ENCODE measurements at places on chromosomes 16 and 17.
A peak's percentile ranks its signal among the peaks of the same experiment; 100 is the strongest.

DNA sequence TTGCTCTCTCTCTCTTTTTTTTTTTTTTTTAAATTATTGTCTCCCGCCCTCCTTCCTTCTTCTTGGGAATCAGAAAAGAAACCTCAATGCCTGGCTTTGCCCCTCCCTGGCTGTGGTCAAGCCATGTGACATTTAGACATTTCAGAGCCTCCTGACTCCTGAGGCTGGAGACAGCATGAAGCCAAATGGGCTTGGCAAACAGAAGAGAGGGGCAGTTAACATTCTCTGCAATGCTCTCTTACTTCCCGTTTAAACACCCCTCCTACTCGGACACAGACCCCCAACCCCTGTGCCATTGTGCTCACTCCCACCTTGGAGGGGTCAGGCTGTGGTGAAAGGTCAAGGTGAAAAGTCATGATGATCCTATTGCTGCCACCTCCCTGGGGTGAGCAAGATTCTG lies 14.7 kb upstream of the MEOX1 start:
- peaks cover 9% of the 10 kb centered on the region for H3K27me3 ChIP-seq
- H3K27ac ChIP-seq, result no peak overlapping the region
- peaks cover 17% of the 10 kb centered on the region for H3K4me1 ChIP-seq
- no peaks in the 10 kb centered on the region for H3K36me3 ChIP-seq
- H3K4me3 ChIP-seq, result no peak overlapping the region

- no peaks in the 10 kb centered on the region for H3K36me3 ChIP-seq
- no peaks in the 10 kb centered on the region for H3K4me1 ChIP-seq
- no peak overlapping the region for H3K4me3 ChIP-seq
- no peak overlapping the region for H3K27ac ChIP-seq
These were observed 88.4 kb upstream of the ATF7IP2 start for GRCh38 chr16:10297341-10298006.

- H3K4me1 ChIP-seq, result peaks cover 27% of the 10 kb centered on the region
- H3K27me3 ChIP-seq, result no peaks in the 10 kb centered on the region
- DNase-seq, result no peak
- H3K27ac ChIP-seq, result no peak overlapping the region
- H3K36me3 ChIP-seq, result peaks cover 55% of the 10 kb centered on the region
These were observed 18.8 kb downstream of the TELO2 start for GRCh38 chr16:1511662-1512569.

DNA sequence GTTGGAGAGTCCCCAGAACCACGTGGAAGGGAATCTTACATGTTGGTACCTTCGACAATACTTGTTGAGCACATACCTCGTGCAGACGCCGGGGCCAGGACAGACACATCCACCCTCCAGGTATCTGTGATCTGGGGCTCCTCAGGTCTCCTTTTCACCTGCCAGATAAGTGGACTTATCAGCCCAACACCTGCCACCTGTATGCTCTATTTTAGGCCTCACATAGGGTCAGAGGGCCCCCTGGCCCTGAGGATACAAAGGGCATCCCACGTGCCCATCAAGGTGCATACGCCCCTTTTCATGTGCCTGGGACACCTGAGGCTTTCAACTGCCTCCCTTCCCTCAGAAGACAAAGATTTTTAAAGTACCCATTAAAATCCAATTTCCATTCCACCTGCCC lies 212.7 kb downstream of the MRTFB start:
- no peak for DNase-seq
- no peak overlapping the region for H3K27ac ChIP-seq
- H3K36me3 ChIP-seq, result no peaks in the 10 kb centered on the region
- no peaks in the 10 kb centered on the region for H3K27me3 ChIP-seq

DNA sequence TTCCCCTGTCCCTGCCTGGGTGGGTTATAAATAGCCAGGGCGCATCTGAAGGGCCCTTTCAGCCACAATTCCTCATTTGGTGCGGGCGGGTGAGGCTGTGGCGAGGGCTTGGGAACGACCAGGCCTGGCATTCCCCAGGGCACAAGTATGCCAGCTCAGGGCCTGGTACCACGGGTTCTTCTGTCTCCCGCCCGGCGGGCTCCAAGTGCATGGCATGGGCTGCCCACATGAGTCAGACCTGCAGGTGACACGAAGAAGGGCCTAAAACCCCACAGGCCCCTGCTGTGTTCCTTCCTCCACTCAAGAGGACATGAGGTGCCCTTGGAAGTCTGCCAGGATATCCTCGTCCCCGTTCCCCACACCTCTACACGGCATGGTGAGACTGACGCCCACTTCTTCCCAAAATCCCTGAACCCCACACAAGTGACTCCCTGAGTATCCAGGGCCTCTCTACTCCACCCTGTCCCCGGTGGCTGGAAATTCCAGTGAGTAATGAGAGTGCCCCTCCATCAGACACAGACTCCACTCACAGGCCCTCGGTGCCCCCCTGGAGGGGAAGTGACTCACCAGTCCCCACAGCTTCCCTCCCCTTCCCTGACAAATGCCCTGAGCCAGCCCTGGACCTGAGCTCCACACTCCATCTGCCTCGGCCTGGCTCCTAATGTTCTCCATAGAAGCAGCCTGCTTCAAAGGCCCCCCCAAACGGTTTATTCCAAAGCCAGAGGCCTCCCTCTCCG lies 68.8 kb downstream of the ABR start:
- no peak overlapping the region for H3K4me3 ChIP-seq
- H3K36me3 ChIP-seq, result no peaks in the 10 kb centered on the region
- peaks cover 78% of the 10 kb centered on the region for H3K4me1 ChIP-seq
- H3K27ac ChIP-seq, result peak overlapping the region; percentile 89

- H3K4me3 ChIP-seq, result peak within 1 kb of the TSS; percentile 99
- H3K27me3 ChIP-seq, result no peaks in the 10 kb centered on the region
- DNase-seq, result peak; percentile 93
- peak within 1 kb of the TSS; percentile 99 for H3K27ac ChIP-seq
- H3K36me3 ChIP-seq, result peaks cover 31% of the 10 kb centered on the region
These were observed at the start of gene RPS2 for GRCh38 chr16:1964506-1965395. Gene RPS2 (minus strand): TSS chr16:1964826. CDS start chr16:1964625, 201 bp downstream.

DNA sequence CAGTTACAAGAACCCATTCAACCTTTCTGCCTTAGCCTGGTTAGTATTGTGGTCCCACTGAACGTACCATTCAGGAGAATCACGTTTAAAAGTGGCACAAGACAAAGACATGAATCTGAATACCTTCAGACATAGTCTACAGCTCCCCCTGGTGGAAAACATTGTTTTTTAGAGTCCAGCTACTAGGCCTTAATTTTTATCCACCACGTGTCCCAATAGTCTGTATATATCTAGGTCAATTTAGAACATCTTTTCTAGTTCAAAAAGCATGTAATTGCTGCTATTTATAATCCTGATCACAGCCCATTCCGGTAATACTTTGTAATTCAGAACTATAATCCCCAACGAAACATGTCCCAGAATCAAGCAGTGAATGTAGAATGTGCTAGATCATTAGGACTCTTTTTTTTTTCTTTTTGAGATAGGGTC lies 13.7 kb upstream of the GUCY2D start:
- no peak overlapping the region for H3K27ac ChIP-seq
- peaks cover 28% of the 10 kb centered on the region for H3K27me3 ChIP-seq
- H3K36me3 ChIP-seq, result no peaks in the 10 kb centered on the region
- H3K4me3 ChIP-seq, result no peak overlapping the region
- no peak for DNase-seq

- no peaks in the 10 kb centered on the region for H3K36me3 ChIP-seq
- no peaks in the 10 kb centered on the region for H3K27me3 ChIP-seq
- H3K4me3 ChIP-seq, result no peak overlapping the region
These were observed 467.7 kb downstream of the CDH11 start for GRCh38 chr16:64654178-64654577.

All from esophagus squamous epithelium (tissue), 5 donors.